ENCODE measurements at places on chromosomes 12 and 14.

DNA sequence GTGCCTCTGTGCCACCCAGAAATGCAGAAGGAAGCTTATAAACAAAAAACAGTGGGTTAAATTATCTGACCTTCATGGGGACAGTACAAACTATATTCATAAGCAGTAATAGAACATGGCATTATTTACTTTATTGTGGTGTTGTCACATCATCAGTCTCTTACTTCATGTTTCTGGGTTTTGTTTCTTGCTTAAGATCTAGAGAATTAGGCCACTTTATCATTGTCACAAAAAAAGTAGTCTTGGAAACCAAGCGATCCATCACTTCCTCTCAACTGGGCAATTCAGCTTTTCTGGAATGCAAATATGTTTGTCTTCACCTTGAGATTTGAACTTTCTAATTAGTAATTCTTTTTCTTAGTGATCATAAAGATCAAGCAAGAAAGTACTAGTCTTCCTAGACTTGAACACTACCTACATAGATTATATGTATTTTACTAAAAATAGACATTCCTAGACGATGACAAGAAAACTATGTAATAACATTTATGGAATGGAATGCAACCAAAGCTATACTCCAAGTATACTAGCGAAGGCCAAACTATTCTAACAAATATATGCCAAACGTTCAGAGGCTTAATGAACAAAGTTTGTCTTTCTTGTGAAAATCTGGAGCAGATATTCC lies 363.4 kb downstream of the DAD1 start:
- DNase-seq = no peak

GRCh38 chr12:54039417-54040147 lies 6.7 kb downstream of the HOXC5 start:
- DNase-seq = no peak

DNA sequence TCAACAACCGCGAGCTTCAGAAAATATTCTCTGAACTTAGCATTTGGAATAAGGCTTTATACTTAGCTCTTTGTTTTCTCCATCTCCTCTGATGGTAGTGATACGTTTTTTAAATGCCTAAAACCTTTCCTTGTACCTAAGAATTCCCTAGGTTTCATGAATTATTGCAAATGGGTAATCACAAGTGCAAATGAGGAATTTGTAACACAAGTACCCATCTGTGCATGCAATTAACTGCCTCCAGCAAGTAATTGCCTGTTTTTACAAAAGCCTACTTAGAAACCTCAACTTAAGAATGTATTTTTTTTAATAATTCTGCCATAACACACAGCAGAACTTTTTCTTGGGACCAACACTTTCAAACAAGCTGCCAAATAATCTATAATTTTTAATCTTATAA lies 149.2 kb downstream of the PHLDA1 start:
- no peak for DNase-seq

DNA sequence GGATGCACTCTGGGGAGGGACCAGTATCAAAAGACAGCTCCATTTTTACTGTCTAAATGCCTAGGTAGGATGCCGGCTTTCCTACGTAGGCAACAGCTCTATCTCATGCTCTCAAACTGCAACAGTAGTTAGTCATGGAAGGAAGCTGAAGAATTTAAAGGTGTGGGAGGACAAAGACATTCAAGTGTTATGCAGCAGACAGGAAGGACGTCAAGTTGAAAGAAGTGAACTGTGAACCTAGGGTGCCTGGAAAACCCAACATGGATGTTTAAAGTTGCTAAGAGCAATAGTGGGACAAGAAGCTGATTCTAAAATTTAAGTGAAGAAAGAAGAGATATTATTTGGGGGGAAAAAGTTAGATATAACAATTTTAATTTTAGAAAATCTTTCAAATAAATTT lies 5.9 kb downstream of the SEC23A start:
- no peak for DNase-seq

- no peak for DNase-seq
Observed at GRCh38 chr12:89693639-89694202, 14.9 kb downstream of the ATP2B1 start.

DNA sequence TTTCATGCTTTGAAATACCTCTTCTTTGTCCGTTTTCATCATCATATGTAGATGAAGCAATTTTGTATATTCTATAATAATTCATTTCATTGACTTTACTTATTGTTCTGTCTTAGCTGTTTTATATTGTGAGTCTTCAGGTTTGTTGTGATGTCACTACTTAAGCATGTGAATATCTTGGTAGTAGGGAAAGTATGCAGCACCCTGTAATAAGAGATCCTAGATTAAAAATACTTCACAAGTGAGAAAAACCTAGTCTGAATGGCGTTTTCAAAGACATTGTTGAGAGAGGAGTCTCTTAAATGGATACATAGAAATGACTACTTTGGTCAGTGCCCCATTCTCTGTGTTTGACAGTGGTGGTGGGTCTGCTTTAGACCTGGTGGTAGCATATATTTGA lies 61.4 kb downstream of the SLC16A7 start:
- no peak for DNase-seq

DNA sequence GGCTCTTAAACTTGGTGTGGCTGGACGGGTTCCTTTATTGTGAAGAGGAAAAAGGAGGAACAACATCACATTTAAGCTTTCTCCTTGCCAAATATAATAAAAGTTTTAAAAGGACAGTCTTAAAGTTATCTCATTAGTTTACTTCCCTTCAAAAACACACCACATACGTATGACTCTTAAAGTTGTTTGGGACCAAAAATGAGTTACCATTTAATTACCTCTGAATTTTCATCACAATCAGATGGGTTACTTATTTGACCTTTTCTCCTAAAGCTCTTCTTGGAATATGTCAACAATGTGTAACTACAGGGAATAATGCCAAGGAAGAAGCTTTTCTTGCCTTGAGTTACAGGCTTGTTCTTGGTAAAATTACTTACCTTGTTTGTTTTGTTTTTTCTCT lies 16.4 kb downstream of the RAB21 start:
- DNase-seq = no peak

DNA sequence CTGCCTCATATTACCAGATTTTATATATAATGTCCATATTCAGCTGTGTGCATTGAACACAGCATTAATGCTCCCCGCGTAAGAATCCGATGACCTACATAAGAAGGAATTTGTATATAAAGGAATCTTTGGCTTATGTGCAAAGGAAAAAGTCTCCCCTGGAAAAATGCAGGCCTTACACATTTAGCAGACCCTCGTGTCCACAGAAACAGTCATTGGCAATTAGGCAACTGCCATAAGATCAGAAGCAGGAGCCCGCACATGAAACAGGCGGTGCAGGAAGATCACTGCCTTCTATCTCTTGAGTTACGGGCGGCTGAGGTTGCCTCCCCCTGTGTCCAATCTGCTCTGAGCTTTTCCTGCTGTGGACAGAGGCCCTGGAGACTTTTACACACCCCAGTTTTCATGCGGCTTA lies 63.2 kb upstream of the RFX4 start:
- no peak for DNase-seq

GRCh38 chr14:61406198-61406597 lies 84.8 kb downstream of the PRKCH start:
- no peak for DNase-seq

GRCh38 chr14:81523616-81524015 lies 10.0 kb downstream of the SEL1L start:
- DNase-seq = no peak

DNA sequence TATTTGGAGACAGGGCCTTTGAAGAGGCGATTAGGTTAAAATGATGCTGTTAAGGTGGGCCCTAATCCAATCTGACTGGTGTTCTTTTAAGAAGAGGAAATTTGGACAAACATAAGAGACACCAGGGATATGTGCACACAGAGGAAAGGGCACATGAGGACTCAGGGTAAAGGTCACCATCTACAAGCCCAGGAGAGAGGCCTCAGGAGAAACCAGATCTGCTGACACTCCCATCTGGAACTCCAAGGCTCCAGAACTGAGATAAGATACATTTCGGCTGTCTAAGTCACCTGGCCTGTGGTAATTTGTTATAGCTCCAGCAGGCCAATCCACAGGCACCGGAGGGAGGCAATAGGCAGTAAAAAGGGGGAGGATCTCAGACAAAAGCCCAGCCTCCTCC lies 48.6 kb downstream of the KICS2 start:
- DNase-seq = no peak

GRCh38 chr12:98042668-98043067 lies 472.7 kb upstream of the TMPO start:
- DNase-seq = no peak

- DNase-seq = no peak
Observed at GRCh38 chr14:64364907-64365306, 23.2 kb upstream of the MTHFD1 start.

DNA sequence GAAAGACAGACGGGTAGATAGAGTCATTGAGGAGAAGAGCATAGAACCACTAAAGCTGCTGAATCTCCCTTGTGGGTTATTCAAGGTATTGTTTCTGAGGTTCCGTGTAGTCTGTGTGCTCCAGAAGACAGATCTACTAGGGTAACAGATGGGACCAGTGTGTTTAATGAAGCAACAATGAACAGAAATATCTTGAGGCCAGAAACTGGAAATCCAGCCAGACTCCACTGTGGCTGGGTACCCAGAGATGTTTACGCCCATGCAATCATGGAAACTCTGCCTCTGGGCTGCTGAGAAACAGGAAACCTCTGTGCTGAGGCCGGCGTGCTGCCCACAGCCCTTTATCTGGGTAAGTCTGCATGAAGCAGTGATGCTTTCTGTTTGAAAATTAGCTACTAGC lies 8.3 kb downstream of the PROX2 start:
- no peak for DNase-seq

GRCh38 chr12:124732275-124733075 lies 131.2 kb downstream of the SCARB1 start:
- no peak for DNase-seq

- DNase-seq = peak; percentile 54
Observed at GRCh38 chr14:73758392-73759182, 44.4 kb upstream of the PNMA1 start.

GRCh38 chr14:64598404-64598803 lies 48.6 kb downstream of the PPP1R36 start:
- no peak for DNase-seq

- DNase-seq = no peak
Observed at GRCh38 chr12:117400912-117401311, 39.5 kb upstream of the NOS1 start.

- DNase-seq = no peak
Observed at GRCh38 chr14:45716572-45716971, 463.6 kb upstream of the MIS18BP1 start.

GRCh38 chr12:72493407-72493806 lies 221.2 kb downstream of the TRHDE start:
- DNase-seq = no peak

- DNase-seq = no peak
Observed at GRCh38 chr14:70013271-70013873, 134.2 kb downstream of the SMOC1 start.

DNA sequence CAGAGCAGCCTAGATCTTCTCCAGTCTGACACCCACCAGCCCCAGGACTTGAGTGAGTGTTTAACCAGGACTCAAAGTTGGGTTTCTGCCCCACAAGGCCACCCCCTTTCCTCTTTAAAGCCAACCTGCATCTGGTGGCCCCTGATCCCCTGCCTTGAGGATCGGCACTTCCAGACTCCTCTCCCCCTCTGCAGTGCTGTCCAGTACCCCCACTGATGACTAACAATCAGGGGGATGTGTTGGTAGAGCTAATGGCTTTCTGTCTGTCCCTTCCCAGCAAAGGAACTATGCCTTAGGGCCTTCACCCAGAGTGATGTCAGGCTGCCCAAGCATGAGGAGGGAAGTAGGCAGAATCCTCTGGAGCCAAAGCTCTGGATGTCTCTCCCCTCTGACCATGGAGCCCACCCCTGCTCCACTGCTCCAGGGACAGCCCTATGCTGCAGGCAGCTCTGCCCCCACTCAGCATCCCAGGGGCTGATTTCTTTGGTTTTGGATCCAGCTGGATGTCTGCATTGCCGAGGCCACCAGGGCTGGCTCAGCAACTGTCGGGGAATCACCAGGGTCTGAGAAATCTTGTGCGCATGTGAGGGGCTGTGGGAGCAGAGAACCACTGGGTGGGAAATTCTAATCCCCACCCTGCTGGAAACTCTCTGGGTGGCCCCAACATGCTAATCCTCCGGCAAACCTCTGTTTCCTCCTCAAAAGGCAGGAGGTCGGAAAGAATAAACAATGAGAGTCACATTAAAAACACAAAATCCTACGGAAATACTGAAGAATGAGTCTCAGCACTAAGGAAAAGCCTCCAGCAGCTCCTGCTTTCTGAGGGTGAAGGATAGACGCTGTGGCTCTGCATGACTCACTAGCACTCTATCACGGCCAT lies 42.9 kb downstream of the DAD1 start:
- DNase-seq = no peak

- DNase-seq = no peak
Observed at GRCh38 chr14:62097824-62098223, 335.6 kb downstream of the SNAPC1 start.

DNA sequence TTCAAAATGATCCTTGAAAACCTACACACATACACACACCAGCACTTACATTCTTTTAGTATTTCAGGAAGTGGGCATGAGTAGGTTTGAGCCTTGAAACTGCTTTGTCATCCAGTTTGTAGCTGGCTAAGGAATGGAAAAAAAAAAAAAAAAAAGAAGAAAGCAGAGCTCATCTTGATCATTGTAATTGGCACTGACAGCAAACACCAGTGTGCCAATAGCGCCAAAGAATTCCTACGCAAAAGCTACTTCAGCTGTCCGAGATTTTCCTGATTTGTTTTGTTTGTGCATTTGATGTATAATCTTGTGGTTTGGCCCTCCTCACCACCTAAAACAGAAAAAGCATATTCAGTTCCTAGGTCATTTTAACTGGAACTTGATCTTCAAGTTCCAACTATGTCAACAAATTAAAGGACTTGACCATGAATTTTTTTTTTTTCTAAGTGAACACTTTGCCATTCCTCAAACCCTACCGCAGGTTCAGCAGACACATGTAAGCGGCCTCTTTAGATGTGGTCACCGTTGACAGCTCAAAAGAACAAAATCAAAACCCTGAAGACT lies 57.3 kb downstream of the FLRT2 start:
- DNase-seq = no peak

- no peak for DNase-seq
Observed at GRCh38 chr12:112163471-112163991, 38.2 kb downstream of the TRAFD1 start.

DNA sequence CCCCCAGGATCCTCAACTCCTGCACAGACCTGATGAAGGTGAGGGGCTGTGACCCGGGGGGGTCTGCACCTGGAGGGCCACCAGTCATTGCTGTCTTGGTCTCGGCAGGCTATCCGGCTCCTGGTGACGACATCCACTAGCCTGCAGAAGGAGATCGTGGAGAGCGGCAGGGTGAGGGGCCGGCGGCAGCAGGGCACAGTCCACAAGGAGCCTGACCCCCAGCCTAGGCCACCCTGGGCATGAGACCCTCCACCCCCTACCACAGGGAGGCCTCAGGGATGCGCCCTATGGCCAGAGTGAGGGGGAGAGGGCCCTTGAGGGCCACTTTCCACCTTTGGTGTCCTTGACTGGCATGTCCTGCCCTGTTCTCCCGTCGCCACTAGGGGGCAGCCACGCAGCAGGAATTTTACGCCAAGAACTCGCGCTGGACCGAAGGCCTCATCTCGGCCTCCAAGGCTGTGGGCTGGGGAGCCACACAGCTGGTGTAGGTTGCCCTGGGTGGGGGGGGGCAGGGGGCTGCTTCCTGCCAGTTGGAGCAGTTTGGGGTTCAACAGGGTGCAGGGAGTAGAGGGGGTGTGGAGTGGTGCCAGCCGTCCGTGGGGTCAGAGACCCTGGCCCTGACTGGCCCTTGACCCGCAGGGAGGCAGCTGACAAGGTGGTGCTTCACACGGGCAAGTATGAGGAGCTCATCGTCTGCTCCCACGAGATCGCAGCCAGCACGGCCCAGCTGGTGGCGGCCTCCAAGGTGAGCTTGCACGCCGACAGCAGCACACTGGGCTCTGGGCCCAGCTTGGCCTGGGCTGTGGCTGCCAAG lies 25.0 kb downstream of the HIP1R start:
- DNase-seq = peak; percentile 77

Measured in stimulated activated CD4-positive, alpha-beta T cell treated with anti-CD3 and anti-CD28 coated beads, Interleukin-15, amount 100 ng/mL, for 1 hour (primary cell).